WTC11 (cell line): ENCODE measurements at places on chromosomes 6 and 20. TPM values are rescaled to one million over a fixed set of nuclear protein-coding genes. Genes with fewer than 3 reads are reported as not detected.

DNA sequence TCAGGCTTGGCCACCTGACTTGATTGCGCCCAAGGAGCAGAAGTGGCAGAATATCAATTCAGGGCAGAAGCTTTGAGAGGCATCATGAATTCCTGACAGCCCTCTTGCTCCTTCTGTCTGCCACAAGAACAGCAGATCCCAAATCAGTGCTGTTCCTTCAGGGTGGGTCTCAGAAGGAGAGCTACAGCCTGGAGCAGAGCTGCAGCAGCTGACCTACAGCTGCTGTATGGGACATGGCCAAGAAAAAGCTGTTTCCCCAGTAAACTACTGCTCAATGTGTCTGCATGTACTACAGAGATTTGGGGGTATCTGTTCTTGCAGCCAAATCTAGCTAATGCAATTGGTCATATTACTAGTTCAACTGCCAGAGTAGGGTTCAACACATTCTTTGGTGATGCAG is 69.0 kb downstream of the SLC22A3 start:
- peaks cover 6% of the 10 kb centered on the region; the same call in 1 of the 2 replicates for H3K4me1 ChIP-seq
- H3K27me3 ChIP-seq: no peaks in the 10 kb centered on the region
- no peak overlapping the region for H3K4me3 ChIP-seq
- no peak for DNase-seq
- 0 out of 2 replicates have a peak, but pooled peaks cover 2% of the 10 kb centered on the region for H3K36me3 ChIP-seq
- H3K27ac ChIP-seq: no peak overlapping the region

Gene RRAGD
- total RNA-seq: 14.1 to 25.4 TPM (median 18.0 TPM) in 3 replicates

- H3K27ac ChIP-seq: no peak overlapping the region
- no peak for DNase-seq
- no peaks in the 10 kb centered on the region for H3K4me1 ChIP-seq
- no peak overlapping the region for H3K4me3 ChIP-seq
- H3K27me3 ChIP-seq: no peaks in the 10 kb centered on the region
- no peaks in the 10 kb centered on the region for H3K36me3 ChIP-seq
Observed at GRCh38 chr6:12279322-12280091, 10.7 kb upstream of the EDN1 start.

DNA sequence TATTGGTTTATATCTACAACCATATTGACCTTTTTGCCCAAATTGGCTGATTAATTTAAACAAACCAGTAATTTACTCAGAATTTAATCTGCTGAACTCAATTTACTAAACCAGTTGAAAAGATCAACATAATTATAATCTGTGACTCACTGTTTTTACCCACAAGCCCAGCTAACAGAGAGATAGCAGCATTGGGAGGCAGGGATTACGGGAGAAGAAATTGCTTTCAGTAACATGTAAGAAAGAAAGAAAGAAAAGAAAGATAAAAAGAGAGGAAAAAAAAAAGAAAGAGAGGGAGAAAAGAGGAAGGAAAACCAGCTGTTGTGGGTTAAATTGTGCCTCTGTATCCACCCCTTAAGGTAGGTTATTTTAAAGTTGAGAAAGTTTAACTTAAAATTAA is 13.3 kb upstream of the RHAG start:
- no peak for DNase-seq
- H3K36me3 ChIP-seq: no peaks in the 10 kb centered on the region
- no peak overlapping the region for H3K27ac ChIP-seq
- no peaks in the 10 kb centered on the region for H3K4me1 ChIP-seq

Gene GJA10
- not detected in 3 replicates for total RNA-seq
